ENCODE measurements at places on chromosomes 6 and 20.

- DNase-seq, result no peak
These were observed 76.2 kb downstream of the ATXN1 start for GRCh38 chr6:16684896-16685554.

DNA sequence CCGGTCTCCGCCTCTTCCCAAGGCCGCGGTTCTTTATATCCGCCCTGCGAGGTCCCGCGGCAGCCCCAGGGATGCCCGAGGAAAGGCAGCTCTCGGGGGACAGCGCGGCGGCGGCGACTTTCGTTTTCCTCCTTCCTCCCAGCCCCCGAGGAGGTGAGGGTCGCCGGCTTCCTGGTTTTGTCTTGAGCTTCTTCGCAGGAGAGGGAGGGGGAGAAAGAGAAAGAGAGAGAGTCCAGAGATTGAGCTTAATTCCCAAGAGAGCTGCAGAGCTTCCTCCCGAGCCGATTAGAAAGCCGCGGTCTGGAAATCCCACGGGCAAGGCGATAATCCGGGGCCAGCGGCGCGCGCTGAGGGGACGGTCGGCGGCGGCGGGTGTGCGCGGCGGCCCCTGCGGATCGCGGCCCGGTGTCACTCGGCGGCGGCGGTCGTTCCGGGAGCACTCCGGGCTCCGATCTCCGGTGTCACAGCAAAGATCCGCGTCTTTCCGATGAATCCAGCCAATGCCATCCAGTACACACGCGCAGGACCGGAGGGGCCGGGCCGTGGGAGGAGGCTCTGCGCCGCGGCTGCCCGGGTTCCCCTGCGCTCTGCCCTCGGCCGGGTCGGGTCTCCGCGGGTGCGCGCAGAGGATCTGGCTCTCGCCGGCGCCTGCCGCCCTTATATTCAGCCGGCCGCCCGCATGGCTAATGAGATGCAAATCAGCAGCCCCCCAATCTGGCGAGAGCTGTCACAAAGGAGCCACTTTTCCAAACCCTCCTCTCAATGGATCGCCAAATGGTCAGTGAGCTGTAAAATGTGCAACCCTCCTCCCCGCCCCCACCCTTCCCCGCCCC is at the start of gene DLL1:
DLL1 (minus strand) TSS at position 783 of the 833 bp plus-strand sequence. CDS start 939 bp downstream, outside the sequence.
- no peak for DNase-seq

DNA sequence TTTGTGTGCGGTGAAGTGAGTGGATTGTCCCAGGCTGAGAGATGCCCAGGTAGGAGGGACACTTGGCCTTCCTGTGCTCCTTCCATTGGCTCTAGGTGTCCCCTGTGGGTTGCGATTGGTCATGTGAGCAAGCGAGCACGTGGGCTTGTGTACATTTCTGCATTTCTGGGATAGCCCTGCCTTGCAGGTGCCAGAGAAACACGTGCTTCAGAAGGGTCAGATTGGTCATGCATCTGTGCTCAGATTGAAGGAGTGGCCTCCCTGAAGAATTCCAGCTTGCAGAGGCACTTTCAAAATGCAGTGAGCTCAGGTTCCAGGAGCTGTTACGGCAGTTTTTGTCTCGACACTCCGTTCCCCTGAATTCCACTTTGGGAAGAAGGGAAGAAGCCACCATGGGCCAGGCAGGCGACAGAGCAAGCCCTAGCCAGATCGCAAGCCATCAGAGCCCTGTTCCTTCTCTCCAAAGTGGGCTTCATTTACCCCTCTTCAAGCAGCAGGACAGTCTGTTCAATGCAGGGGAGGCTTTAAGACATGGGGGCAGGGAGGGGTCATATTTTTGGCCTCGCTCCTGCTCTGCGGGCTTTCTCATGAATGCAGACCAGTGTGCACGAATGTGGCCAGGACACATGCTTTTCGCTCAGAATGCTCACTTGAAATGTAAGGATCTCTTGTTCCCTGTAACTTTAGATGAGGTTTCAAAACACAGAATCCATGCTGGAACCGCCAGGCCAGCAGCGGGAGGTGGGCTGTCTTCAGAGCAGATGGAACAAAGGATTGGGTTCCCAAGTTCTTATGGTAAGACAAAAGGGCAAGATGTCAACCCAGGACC is 78.6 kb upstream of the AKAP12 start:
- DNase-seq, result no peak

- DNase-seq, result no peak
These were observed 23.1 kb downstream of the IYD start for GRCh38 chr6:150391890-150392289.

DNA sequence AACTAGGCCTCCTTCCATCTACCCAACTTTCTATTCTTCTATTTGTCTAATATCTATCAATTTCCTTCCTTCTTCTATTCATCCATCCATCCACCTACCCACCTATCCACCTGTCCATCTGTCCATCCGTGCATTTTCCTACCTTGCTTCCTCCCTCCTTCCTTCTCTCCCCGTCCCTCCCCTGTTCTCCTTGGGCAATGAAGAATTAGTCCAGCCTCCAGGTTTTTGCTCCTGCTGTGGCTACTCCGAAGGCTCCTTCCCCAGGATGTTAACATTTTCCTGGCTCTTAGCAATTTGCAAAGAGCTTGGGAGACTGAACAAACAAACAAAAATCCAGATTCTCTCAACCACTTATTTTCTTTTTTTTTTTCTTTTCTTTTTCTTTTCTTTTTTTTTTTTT is 81.6 kb downstream of the KCNB1 start:
- peak; percentile 59 for DNase-seq

GRCh38 chr6:134223796-134224420 is 94.0 kb downstream of the SGK1 start:
- no peak for DNase-seq

GRCh38 chr20:53445932-53446331 is 147.7 kb downstream of the ZNF217 start:
- peak; percentile 17 for DNase-seq
